ENCODE measurements at places on chromosomes 4 and X.

- DNase-seq, result no peak
Measured at GRCh38 chr4:145177906-145178538, 2.4 kb downstream of the OTUD4 start.

- peak; percentile 70 for DNase-seq
Measured at GRCh38 chrX:46408553-46409407, 136.4 kb downstream of the ZNF674 start.

GRCh38 chr4:48153791-48154550 is 19.9 kb upstream of the TXK start:
- DNase-seq, result no peak

DNA sequence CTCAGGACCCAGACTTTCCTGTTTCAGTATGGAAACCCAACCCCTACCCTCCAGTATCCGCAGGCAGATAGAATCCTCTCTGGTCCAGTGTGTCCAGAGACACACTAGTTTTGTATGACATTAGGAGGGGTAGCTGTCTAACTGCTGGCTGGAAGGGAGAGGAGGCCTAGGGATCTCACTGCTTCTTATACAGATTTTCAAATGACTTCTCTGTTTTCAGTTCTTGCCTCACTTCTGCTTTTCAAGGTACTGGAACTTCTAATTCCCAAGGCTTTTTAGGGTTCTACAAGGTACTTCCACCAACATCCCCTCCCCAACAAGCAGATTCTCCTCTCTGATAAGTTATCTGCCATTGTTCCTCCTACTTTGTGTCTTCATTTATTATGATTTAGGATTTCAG is 6.1 kb downstream of the SGCB start:
- no peak for DNase-seq

GRCh38 chr4:24772952-24773351 is 22.4 kb upstream of the SOD3 start:
- DNase-seq, result no peak

GRCh38 chrX:103170216-103170615 is 44.7 kb upstream of the BEX4 start:
- DNase-seq, result no peak

- no peak for DNase-seq
Measured at GRCh38 chr4:111930659-111931058, 214.6 kb upstream of the FAM241A start.

DNA sequence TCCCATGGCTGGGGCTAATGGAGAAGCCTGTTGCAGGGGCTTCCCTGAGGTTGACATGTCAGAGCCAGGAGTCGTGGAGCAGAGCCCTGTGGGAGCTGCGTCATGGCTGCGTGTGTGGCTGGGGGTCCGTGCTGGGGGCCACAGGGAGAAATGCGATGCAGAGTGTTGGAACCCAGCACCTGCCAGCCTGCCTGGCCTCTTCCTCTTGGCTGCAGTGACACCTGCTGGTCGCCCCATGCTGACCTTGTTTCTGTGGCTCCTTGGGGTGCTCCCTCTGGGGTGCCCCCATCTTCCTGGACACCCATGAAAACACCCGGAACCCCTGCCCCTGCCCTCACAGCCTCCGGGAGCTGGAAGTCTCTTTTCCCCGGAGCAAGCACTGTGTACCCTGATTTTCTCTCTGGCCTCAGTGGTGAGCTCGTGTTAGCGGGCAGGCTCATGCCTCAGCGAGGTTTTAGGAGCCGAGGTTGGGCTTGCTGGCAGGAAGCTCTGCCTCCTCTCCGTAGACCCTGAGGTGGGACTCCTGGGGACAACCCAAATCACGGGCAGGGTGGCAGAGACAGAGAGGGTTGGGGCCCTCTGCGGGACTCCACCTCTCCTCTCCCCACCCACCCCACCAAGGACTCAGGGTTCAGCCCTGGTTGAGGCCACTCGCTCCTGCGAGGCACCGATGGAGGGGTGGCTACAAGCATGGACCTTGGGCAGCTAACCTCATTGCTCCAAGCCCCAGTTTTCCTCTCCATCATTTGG is 103.7 kb downstream of the SORCS2 start:
- DNase-seq, result no peak

DNA sequence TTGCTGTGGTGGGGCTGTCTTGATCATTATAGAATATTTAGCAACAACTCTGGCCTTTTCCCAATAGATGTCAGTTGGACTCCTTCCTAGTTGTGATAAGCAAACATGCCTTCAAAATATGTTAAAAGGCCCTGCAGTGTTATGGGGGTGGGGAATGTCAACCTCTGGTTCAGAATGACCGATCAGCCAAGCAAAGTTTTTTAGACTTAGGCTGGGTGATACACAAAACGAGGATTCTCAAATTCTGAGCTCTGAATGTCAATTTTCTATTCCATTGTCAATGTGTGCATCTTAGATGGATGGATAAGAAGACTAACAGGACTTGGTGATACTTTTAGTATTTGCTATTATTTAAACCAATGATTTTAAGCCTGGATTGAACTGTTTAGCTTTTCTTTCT is 940.0 kb upstream of the GRIA3 start:
- no peak for DNase-seq

DNA sequence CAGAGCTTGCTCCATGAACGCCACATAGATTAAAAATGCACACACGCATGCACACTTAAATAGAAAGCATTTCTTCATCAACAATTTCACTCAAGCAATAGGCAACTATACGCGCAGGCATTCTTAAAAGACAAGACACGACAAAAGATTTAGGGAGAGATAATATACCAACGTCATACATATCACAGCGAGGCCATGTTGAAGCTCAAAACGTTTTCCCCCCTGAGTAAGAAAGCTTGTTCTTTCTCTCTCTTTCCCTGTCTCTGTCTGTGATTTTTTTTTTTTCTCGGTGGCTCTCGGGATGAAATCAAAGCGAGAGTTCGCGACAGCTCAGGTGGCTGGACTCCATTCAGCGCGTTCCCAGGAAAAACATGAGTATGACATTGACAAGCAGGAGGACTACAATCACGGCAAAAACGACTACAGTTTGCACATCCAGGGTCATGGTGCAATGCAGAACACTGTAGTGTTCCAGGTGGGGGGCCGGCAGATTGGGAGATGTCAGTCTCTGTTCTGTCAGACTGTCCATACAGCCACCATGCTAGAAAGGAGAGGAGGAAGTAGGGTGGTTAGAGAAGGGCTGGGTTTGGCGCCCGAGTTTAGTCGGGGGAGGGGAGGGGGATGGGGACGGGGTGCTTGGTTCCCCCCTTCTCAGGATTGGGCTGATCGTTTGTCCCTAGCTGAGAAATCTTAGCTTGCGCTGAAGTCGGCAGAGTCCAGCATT is 30.7 kb downstream of the ARHGEF9 start:
- no peak for DNase-seq

GRCh38 chrX:19682712-19683331 is 167.5 kb upstream of the MAP3K15 start:
- peak; percentile 38 for DNase-seq

DNA sequence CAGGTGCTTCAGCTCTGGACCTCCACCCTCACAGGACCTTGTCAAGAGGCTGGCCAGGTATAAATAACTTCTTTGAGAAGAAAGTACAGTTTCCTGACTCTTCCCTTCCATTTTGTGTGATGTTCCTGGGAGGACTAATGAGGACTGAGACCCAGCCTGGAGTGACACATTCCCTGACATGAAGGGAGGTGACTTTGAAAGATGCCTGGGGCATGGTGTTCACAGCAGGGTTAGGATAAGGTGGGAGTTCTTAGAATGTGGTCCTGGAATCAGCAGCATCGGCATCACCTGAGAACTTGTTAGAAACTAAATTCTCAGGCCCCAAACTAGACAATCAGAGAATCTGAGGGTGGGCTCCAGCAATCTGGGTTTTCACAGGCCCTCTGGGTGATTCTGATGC is 224.9 kb upstream of the BOD1L1 start:
- DNase-seq, result no peak

- no peak for DNase-seq
Measured at GRCh38 chr4:7185487-7186030, 6.8 kb upstream of the SORCS2 start.

DNA sequence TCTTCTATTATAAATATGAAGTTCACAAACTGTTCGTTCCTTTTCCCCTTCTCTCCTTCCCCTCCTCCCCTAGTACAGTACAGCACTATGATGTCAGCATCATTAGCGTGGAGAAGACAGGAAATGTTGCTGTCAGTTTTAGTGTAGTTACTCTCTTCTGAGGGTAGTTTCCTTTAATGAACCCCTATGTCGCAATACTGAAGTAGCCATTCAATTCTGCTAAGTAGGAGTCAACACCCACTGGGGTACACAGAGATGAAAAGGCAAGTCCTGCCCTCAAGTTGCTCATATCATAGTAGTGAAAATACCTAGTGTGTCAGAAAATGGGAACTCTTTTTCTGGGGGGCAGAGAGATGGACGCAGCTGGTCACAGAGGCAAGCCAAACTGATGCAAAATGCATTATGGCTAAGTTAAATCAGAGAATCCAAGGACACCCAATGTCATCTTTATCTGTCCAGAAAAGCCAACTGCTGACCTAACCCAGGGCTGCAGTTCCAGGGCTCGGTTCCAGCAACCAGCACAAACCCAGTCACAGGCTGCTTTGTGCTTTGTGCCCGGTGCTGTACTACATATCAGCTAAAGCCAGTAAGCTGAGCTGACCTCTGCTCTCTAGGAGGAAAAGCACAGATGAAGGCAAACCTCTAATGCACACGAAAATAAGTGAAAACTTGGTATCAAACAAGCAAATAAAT is 31.5 kb downstream of the GRIA3 start:
- no peak for DNase-seq

DNA sequence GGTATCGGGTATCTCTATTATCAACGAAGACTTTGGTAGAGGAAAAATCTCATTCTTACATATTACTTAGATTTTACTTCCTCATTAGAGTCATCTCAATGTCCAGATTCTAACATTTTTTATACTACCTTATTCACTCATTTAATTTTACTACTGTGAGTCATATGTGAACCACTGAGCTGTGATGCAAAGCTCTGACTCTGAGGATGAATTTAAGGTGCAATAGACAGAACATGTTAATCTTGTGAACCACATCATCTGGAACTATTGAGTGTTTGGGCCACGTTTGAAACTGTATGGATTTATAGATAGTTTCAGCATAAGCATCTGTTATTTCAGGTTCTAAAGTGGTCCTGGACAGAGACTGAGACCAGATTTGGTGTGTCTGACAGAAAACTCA is 78.4 kb downstream of the PWWP3B start:
- DNase-seq, result no peak

DNA sequence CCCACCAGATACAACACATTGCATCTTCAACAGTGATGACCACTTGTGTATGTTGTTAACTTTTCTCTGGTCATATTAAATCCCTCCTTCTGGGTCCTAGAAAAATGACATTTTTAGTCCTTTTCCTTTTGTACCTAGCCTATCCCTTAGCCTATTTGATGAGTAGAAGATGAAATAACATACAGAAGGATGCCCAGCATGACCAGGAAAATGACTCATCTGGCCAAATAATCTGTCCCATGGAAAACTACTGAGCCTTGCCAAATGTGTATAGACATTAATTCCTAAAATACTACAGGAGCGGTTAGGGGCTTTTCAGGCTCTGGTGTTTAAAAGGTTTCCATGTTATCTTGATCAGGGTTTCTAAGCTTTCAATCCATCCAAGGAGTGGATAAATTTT is 129.0 kb upstream of the KCNIP4 start:
- DNase-seq, result no peak

GRCh38 chr4:63618883-63619718 is 790.1 kb downstream of the TECRL start:
- DNase-seq, result no peak

GRCh38 chr4:43918377-43918776 is 530.2 kb downstream of the KCTD8 start:
- no peak for DNase-seq

GRCh38 chr4:40264995-40265909 is 68.4 kb downstream of the RHOH start:
- no peak for DNase-seq

- DNase-seq, result no peak
Measured at GRCh38 chrX:97860226-97860625, 976.5 kb downstream of the RPA4 start.

DNA sequence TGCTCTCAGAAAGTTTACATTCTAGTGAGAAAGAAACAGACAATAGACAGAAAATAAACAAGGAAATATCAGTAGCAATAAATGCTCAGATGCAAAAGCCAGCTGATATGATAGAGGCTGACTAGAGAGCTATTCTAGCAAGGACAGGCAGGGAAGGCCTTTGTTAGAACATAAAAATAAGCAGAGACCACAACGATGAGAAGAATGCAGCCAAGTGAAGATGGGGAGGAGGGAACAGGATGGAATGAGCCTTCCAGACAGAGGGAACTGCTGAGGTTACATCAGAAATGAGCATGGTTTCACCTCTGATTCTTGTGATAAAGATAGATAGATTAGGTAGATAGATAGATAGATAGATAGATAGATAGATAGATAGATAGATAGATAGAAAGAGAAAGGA is 7.6 kb upstream of the SOWAHB start:
- DNase-seq, result no peak

DNA sequence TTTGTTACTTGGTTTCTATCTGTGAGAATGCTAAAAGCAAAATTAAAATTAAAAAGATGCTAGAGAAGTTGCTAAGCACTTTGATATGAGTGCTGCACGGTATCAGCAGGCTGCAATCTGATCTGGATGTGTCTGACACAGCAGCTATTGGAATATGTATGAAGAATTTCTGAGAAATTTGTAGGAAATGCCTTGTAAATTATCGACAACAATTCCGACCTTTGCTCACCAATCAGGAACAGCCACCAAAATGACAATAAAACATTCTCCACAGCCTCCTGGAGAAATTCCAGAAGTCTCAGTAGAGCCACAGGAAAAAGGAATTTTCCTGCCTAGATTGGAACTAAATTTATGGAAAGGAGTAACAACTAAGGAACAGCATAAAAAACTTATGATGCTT is 82.5 kb downstream of the TIGD2 start:
- no peak for DNase-seq

GRCh38 chrX:56233100-56233499 is 944 bp downstream of the KLF8 start:
- no peak for DNase-seq

- DNase-seq, result no peak
Measured at GRCh38 chrX:38273453-38273852, 52.8 kb upstream of the SRPX start.

GRCh38 chr4:5976431-5976830 is 41.8 kb downstream of the C4orf50 start:
- no peak for DNase-seq

- no peak for DNase-seq
Measured at GRCh38 chrX:28659269-28659668, 72.0 kb downstream of the IL1RAPL1 start.

DNA sequence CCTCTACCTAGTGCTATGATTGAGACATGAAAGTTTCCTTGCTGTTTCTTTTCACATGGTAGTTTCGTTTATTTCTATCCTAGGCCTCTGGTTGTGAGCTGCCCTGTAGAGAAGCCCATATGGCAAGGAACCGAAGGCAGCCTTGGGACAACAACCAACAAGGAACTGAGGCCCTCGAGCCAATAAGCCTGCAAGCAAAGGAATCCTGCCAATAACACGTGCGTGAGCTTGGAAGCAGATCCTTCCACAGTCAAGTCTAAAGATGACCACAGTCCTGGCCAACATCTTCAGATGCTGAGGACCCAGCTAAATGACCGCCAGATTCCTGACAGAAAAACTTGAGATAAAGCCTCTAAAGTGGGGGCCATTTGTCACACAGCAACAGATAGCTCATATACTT is 100.4 kb upstream of the FAM9B start:
- DNase-seq, result no peak

Data from stimulated activated CD4-positive, alpha-beta T cell treated with anti-CD3 and anti-CD28 coated beads, Interleukin-12 subunit alpha, Interleukin-12 subunit beta, amount 100 ng/mL, for 4 hours (primary cell).